H4 (cell line): ENCODE measurements at places on chromosomes 16 and 17. TPM values are rescaled to one million over a fixed set of nuclear protein-coding genes. Genes with fewer than 3 reads are reported as not detected.

DNA sequence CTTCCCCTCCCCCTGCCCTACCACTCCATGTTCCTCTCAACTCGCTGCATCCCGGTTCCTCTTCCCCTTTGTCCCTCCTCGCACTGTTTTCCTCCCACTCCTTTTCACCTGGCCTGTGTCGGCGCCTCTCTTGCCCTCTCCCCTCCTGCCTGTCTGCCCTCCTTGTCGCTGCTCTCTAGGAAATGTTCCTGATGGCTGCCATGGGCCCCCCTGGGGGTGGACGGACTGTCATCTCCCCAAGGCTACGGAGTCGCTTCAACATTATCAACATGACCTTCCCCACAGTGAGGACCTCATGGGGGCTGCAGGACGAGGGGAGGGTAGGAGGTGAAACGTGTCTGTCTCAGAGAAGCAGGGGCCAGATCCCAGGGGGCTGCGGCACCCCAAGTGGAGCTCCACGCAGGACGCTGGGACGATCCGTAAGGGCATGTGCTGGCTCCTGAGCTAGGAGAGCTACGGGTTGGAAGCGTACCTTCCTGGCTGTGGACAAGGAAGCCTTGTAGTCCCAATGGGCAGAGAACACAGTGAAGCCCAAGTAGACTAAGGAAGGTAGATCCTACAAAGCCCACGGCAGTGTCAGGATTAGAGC is 39.8 kb upstream of the KDM6B start:
- DNase-seq = no peak

DNA sequence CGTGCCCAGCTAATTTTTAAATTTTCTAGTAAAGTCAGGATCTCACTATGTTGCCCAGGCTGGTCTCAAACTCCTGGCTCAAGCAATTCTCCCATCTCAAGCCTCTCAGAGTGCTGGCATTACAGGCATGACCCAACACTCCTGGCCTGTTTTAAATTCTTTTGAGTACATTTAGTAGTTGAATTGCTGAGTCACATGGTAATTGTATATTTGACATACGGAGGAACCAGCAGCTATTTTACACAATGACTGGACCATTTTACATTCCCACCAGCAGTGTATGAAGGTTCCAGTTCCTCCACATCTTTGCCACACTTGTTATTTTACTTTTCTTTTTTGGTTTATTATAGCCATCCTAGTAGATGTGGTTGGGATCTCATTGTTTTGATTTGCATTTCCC is 43.6 kb downstream of the RHOT1 start:
- DNase-seq = no peak

DNA sequence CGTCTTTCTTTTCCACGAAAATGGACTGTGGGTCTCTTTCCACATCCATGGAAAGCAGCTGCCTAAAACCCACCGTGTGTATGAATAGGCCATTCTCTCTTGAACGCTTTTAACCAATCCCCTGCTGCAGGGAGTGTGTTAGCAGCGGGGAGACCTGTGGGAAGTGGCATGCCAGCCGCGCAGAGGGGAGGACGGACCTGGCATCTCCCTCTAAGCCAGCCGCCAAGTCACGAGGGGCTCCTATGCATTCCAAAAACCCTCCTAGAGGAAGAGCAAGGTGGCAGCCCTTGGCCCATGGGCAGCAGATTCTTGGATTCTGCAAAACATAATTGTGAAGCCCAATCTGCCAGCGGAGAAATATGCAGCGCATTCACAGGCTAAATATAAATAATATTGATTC is 15.4 kb downstream of the RBFOX3 start:
- no peak for DNase-seq

- DNase-seq = peak; percentile 47
Observed at GRCh38 chr16:73031155-73031866, 16.6 kb downstream of the ZFHX3 start.

- DNase-seq = no peak
Observed at GRCh38 chr17:14202388-14203166, 34.1 kb downstream of the CDRT15 start.

- no peak for DNase-seq
Observed at GRCh38 chr17:63181856-63182255, 215.8 kb downstream of the TANC2 start.

GRCh38 chr16:12781777-12782176 is 21.9 kb downstream of the CPPED1 start:
- DNase-seq = no peak

The KRT20 gene
- total RNA-seq = not detected in 2 replicates

The ADAD2 gene
- not detected in 2 replicates for total RNA-seq

The SYT17 gene
- total RNA-seq = 2.1 and 3.2 TPM in 2 replicates
